Stimulated activated CD4-positive, alpha-beta T cell treated with anti-CD3 and anti-CD28 coated beads, Interleukin-1b, Interleukin-23, amount 100 ng/mL, for 24 hours (primary cell): ENCODE measurements at places on chromosomes 2 and 18.
A peak's percentile ranks its signal among the peaks of the same experiment; 100 is the strongest.

DNA sequence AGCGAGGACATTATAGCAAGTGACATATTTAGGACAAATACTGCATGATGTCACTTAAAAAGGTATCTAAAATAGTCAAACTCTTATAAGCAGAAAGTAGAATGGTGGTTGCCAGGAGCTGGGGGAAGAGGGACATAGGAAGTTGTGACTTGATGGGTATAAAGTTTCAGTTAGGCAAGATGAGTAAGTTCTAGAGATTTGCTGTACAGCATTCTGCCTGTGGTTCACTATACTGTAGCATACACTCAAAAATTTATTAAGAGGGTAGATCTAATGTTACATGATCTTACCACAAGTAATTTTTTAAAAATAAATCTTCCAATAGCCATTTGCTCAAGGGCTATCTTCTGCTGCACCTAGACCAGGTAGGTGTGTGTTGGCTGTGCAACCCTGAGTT lies 78.1 kb upstream of the NPAS2 start:
- DNase-seq: no peak

DNA sequence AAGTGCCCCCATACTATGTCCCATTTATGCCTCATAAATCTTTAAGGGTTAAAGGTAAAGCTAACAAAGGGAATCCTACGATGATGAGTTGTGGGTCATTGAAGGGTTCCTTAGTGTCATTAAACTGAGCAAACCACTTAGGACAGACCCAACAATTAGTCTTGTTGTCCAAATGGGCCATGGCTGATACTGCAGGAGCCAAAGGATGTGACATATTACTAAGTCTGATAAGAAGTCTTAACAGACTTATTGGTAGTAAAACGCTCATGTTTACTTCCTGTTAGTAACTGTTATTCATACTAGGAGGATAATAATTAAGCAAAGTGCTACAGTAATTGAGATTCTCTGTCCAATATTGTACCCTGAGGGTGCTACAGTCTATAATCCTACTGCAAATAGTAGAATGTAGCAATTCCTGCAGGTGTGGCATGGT lies 96.8 kb downstream of the PTPN4 start:
- DNase-seq: no peak

DNA sequence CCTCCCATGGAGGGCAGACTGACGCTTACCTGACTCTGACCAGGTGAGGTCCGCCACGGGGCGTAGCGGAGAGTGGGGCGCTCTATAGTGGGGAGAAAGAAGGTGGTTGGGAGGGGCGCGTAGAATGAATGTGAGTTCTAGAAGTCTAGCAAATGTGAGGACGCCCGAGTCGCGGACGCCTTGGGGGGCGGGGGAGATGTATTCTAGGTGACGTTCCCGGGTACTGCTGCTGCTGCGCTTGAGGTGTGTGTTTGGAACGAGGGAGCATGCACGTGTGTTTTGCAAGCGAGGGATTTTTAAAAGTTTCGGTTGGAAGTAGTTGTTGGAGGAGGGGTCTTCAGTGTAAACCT lies 758 bp downstream of the RIF1 start:
- peak; percentile 13 for DNase-seq

- DNase-seq: no peak
Observed at GRCh38 chr2:235728800-235729556, 235.1 kb downstream of the AGAP1 start.

GRCh38 chr2:68435615-68436014 lies 31.5 kb downstream of the FBXO48 start:
- no peak for DNase-seq

DNA sequence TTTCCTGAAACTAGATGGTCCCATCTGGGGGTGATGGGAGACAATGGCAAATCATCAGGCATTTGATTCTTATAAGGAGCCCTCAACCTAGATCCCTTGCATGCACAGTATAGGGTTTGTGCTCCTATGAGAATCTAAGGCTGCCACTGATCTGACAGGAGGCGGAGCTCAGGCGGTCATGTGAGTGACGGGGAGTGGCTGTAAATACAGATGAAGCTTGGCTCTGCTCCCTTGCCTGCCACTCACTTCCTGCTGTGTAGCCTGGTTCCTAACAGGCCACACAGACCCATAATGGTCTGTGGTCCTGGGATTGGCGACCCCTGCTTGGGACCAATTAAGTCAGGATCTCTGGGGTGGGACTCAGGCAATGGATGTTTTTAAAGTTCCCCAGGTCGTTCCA lies 293.4 kb downstream of the ZNF521 start:
- no peak for DNase-seq

GRCh38 chr2:46364797-46365457 lies 67.7 kb downstream of the EPAS1 start:
- no peak for DNase-seq

DNA sequence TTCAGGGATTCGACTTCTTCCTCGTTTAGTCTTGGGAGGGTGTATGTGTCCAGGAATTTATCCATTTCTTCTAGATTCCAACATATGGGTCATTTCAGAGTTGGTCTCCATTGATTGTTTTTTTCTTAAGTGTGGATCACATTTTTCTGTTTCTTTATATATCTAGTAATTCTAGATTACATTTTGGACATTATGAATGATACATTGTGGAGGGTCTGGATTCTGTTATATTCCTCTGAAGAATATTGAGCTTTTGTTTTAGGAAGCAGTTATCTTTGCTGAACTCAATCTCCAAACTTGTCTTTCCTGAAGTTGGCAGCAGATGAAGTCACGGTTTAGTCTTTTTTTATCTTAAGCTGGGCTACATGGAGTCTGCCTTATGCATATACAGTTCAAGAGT lies 9.3 kb downstream of the FAM228B start:
- DNase-seq: no peak

DNA sequence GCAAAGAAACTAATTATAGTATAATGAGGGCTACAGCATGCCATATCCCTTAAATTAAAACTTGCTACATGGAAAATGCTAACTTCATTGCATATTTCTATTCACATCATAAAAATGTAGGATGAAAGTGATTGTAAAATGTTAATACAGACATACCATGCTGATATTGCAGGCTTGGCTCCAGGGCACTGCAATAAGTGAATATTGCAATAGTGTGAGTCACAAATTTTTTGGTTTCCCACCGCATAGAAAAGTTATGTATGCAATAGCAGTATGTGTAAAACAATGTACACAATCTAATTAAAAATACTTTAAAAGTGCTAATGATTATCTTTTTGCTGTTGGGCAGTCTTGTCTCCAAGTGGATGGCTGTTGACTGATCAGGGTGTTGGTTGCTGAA lies 162.1 kb downstream of the CD8B2 start:
- no peak for DNase-seq

- DNase-seq: no peak
Observed at GRCh38 chr18:7789856-7790552, 222.9 kb downstream of the PTPRM start.

DNA sequence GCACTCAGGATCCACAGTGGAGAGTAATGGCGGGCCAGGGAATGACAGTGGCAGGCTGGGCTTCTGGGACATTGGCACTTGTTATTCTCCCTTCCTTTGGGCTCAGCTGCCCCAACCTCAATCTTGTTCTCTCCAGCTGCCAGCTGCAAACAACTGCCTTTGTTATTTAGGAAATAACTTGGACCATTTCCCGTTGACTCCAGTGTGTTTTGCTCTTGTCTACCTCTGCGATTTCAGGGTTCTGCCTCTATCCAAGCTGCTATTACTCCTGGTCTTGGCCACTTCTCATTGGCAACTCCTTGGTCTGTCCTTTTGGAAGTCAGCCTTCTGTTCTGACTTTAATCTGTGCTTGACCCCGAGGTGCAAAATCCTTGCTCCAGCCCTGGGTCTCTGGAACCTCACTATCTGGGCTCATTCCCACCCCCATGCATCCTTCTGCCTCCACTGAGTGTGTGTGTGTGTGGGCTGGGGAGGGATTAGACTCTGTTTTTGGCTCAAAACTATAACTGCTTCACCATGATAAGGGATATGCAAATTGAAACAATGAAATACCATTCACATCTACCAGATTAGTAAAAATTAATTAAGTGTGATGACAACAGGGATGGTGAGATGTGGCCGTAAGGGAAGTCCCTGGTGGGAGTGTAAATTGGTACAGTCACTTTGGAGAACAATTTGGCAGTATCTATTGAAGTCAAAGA lies 134.1 kb upstream of the CXCR4 start:
- DNase-seq: no peak

DNA sequence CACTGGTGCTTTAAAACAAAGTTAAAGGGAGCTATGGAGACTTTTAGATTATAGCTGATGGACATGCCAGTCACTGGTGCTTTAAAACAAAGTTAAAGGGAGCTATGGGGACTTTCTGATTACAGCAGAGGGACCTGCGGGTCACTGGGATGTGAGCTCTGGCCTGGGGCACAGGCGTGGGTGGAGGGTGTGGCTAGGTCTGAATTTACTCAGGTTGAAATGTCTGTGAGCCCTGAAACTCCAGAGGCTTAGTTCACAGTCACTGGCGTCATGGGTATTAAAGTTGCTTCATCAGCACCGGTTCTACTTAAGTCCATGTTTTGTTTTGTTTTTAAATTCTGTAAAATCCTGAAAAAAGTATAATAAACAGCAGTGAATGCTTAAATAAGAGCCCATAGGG lies 49.0 kb upstream of the TMEM18 start:
- DNase-seq: no peak

- no peak for DNase-seq
Observed at GRCh38 chr2:177078416-177078815, 134.2 kb upstream of the HNRNPA3 start.

- no peak for DNase-seq
Observed at GRCh38 chr2:172976116-172976515, 99.5 kb upstream of the MAP3K20 start.

DNA sequence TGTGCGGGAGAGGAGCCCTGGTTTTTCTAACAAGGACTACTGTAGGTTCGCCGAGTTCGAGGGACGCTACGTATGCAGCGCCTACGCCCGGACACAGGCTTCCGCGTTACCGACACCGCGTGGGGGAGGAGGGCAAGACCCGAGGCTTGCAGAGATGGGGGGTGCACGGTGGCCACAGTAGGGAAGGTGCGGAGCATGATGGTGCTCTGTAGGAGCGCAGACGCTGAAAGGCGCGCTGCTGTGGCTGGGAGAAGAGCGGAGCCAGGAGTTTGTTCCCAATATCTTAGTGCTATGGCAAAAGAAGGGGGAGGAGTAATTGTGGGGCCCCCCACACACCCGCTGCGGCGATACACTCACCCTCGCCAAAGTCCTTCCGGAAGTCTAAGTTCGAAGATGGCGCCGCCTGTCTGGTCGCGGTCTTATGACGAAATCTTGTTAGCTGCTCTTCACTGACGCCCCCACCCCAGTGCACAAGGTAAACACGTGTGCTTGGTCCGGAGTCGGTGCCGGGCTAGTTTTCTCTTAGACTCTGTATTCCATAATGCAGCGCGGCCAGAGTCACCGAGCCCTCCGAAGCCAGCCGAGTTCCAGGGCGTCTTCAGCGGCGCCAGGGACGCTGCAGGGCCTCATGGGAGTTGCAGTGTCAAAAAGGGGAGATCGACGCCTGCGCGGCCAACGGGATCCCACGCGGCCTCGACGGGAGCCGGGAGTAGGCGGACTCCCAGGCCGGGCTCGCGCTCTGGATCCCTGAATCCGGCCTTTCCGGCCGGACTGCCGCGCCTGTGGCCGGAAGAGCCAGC lies at the start of gene GTF3C2:
Gene GTF3C2 (minus strand): TSS at position 383 of the 800 bp plus-strand sequence. CDS start 13,210 bp downstream, outside the sequence.
- DNase-seq: peak; percentile 86

DNA sequence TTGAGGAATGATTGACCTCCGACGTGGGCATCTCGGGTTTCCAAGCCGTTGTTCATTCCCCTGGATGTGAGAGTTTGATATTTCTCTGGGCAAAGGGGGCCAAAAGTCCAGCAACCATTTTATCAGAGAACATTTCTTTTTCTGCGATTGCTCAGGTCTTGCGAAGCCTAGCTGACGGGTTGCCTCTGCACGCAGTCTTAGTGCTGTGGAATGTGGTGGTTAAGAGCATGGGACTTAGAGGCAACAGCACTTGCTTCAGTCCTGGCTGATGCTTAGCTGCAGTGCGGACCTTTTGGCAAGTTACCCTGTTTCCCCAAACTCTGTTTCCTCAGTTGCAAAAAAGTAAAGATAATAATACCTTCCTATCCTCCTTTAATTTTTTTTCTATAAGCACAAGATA lies 45.0 kb downstream of the FAP start:
- DNase-seq: no peak

DNA sequence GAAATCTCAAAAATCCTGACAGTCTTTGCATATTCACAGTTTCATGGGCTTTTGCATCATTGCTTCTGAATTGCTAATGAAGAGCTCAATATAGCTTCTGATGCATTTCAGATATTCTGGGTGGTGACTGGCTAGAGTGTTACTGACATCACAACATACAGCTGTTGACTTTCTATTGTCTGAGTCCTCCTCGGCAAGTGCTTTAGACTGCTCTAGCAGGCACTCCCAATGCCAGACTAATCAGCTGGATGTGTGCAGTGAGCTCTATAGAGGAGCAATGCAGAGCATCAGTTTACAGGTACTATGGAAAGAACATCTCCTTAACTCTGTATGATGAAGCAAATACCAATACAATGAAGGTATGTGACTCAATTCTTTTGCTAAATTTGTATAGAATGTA lies 54.9 kb downstream of the R3HDM1 start:
- no peak for DNase-seq
